ENCODE measurements at places on chromosomes 2 and 18.

DNA sequence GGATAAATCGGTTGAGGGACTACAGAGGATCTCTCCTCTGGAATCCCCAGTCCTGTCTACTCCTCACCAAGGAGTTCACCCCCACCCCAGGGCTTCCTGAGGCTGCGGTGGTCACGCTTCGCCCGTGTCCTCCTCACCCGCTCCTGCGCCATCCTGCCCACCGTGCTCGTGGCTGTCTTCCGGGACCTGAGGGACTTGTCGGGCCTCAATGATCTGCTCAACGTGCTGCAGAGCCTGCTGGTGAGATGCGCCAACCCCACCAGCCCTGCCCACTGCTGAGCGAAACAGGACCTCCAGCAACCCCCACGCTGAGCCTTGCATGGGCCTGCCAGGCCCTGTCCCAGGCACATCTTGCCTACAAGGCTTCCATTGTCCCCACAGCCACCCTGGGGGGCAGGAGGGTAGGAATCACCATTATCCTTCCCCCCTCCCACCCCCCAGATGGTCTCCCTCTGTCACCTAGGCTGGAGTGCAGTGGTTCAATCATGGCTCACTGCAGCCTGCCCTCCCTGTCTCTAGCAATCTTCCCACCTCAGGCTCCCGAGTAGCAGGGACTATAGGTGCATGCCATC, 6.7 kb upstream of the CTDSP1 start:
- no peak for DNase-seq

DNA sequence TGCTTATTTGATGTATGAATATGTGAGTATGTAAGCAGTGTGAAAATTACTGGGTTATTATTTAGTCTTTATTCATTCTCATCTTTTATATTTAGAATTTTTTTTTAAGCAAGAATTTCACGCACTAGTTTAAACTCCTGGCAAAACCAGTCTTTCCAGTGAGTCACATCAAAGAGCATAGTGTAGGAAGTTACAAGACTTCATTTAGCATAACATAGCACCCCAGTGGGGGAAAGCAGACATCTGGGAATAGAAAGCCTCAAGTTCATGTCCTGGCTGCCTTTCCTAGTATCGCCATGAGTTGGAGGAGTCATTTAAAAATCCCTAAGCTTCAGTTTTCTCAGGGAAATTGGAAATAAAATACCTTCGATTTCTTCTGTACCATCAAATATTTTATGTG, 408.3 kb downstream of the NUP35 start:
- DNase-seq, result no peak

GRCh38 chr2:31335921-31336585, 78.5 kb downstream of the XDH start:
- no peak for DNase-seq

- peak; percentile 36 for DNase-seq
Measured at GRCh38 chr2:233989221-233989858, 61.2 kb upstream of the SPP2 start.

DNA sequence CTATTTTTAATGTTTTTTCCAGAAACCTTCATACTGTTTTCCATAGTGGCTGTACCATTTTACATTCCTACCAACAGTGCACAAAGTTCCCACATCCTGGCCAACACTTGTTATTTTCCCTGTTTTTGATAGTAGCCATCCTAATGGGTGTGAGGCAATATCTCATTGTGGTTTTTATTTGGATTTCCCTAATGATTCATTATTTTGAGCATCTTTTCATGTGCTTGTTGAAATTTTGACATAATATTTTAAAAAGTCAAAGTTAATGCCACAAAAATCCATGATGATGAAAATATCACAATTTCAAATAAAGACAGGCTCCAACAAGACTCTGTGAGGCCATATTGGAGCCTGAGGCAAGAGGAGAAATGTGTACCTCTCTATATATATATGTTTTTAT, 50.2 kb downstream of the VWA3B start:
- no peak for DNase-seq

- DNase-seq, result no peak
Measured at GRCh38 chr2:191521608-191522208, 156.2 kb upstream of the NABP1 start.

- DNase-seq, result no peak
Measured at GRCh38 chr2:160613466-160614153, 120.0 kb upstream of the RBMS1 start.

GRCh38 chr2:102027036-102027980, 35.5 kb downstream of the IL1R2 start:
- DNase-seq, result no peak

DNA sequence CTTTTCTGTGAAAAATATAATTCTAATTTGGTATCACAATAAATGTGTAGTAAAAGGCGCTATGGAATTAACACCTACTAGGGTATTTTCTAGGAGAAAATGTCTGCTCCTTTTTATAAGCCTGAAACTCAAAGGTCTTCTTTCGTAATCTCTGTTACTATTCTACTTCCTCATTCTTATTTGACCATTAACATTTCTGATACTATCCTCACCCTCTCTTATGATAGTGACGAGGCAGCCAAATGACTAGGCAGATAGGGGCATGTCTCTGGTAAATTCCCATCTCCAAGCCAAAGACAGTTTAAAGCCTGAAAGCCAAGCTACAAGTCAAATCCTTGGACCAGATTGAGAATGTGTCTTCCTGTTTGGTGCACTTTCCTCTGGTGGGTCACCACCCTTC, 251.7 kb downstream of the LRRTM4 start:
- no peak for DNase-seq

DNA sequence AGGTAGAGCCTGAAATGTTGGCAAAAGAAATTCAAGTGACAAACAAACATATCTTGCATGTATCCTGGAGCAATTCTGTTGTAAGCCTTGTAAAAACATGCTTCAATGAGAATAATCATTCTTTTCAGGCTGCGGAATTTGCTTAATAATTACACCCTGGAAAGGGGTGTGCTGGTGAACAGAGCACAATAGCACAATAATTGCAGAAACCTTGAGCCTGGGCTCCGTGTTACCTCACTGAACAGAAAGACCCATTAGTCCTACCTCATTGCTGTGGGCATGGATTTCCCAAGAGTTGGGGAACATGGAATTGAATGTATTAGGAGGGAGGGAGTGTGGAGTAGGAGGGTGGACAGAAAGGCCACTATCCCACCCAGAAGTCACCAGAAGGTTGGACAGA, 168.0 kb upstream of the ALKAL2 start:
- DNase-seq, result no peak

- no peak for DNase-seq
Measured at GRCh38 chr2:150485871-150486538, 1.5 kb downstream of the RND3 start.

- no peak for DNase-seq
Measured at GRCh38 chr2:131475831-131476230, at the start of gene TUBA3D. Gene TUBA3D, plus strand, starts transcription at chr2:131476119. Its CDS starts 81 bp downstream, at chr2:131476200.

DNA sequence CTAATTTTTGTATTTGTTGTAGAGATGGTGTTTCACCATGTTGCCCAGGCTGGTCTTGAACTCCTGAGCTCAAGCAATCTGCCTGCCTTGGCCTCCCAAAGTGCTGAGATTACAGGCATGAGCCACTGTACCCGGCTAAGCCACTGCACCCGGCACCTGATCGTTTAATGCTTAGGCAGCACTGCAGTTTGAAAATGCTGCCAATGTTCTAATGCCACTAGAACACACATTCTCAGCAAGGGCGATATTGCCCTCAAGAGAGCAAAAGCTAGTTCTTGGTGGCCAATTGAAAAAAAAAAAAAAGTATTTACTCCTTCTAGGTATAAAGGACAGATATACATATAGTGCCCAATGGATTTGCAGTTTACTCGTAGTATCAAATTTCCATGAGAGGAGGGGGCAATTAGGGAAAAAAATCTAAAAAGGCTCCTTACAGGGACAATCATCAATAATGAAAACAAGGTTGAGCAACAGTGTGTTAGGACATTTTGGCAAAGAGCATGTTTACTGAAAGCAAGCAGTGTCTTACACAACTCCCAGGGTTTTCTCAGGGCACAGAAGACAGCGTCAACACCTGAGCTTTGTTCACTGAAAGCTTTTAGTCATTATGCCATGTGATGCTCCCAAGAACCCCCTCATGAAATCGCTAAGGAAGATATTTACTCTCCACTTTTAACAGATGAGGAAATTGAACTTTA, 199.9 kb upstream of the PKDCC start:
- DNase-seq, result no peak

DNA sequence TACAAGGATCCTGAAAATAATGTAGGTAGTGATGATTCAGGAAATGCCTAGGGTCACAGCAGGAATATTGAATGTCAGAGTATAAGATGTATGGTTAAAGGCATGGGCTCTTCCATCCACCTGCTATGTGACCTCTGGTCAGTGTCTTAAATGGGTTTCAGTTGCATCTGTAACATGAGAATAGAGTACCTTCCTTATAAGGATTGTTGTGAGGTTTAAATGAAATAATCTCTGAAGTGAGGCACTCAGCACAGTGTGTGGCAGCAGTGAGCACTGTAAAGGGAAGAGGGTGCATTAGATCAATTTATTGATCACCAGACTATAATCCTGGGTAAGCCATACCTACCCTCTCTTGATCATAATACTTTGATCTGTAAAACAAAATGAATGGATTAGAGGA, 319.1 kb downstream of the SLC4A3 start:
- DNase-seq, result no peak

- DNase-seq, result no peak
Measured at GRCh38 chr2:110931648-110932047, 189.1 kb upstream of the BCL2L11 start.

DNA sequence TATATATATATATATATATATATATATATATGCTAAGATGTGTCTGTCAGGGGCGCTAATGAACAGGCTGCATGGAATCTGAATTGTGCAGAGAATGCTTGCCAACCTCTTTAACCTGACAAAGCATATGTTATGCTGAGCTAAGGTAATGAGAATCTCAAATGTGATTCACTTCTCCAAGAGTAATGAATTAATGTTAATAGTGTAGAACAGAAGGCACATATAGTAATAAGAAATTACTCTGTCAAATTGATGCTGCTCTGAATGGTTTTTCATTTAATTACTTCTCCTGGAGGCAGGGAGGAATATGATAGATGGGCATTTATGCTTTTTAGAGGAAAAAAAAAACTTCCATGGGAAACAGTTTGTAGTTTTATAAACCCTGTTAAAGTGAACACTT, 35.4 kb downstream of the COX7A2L start:
- no peak for DNase-seq

- peak; percentile 44 for DNase-seq
Measured at GRCh38 chr2:46171411-46171953, 125.7 kb upstream of the EPAS1 start.

GRCh38 chr2:141207036-141207385, 923.8 kb downstream of the LRP1B start:
- no peak for DNase-seq

DNA sequence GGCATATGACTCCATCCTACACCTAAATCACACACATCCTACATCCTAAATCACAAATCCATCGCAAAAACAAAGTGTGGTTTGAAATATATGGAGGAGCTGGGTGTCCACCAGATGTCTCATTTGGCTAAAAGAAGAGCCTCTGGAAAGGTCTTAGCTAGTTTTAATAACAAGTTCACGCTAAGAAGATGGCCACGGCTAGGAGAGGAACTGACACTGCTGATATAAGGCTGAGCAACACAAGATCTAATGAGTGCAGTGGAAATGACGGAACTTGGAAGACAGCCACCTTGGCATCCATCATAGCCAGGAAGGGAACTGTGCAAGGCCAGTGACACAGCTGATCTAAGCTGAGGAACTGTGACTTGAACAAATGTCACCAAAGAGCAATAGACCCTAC, 60.0 kb upstream of the AGAP1 start:
- no peak for DNase-seq

DNA sequence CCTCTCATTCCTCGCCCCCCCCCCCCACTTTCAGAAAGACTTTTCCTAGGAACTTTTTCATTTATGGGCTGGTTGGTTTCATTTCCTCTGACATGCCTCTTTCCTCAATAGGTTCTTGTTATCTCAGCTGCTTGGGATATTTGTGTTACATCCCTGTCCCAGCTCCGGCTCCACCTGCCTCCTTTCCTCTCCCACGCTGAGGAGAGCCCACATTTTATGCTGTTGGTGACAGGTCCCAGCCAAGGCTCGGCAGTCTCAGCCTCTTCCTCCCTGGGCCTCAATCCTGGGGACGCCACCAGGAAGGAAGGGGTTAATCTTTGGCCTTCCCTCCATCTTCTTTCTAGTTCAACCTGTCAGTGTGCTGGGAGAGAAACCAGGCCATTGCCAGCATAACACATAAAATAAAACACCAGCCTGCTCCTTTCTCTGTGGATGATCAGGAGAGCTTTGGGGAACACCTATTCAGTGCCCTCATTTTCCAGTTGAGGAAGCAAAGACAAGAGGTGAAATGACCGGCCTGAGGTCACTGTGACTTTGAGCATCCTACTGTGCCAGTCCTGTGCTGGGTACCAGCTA, 216.9 kb upstream of the TNP1 start:
- no peak for DNase-seq

DNA sequence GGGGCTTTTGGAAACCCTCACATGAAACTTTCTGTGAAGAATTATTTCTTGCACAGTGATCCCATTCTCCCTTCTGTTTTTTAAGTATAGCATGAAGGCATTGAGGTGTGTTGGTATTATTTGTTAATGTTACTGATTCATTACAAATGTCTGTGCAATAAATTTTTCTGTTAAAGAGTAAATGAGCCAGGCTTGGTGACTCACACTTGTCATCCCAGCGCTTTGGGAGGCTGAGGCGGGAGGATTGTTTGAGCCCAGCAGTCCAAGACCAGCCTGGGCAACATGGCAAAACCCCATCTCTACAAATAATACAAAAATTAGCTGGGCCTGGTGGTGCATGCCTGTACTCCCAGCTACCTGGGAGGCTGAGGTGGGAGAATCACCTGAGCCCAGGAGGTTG, 87.8 kb downstream of the KCTD18 start:
- no peak for DNase-seq

- no peak for DNase-seq
Measured at GRCh38 chr2:162126111-162126519, 25.9 kb downstream of the GCG start.

- no peak for DNase-seq
Measured at GRCh38 chr18:76457475-76457874, 37.6 kb downstream of the ZNF516 start.

- DNase-seq, result no peak
Measured at GRCh38 chr18:48902023-48902855, 48.5 kb downstream of the SMAD7 start.

DNA sequence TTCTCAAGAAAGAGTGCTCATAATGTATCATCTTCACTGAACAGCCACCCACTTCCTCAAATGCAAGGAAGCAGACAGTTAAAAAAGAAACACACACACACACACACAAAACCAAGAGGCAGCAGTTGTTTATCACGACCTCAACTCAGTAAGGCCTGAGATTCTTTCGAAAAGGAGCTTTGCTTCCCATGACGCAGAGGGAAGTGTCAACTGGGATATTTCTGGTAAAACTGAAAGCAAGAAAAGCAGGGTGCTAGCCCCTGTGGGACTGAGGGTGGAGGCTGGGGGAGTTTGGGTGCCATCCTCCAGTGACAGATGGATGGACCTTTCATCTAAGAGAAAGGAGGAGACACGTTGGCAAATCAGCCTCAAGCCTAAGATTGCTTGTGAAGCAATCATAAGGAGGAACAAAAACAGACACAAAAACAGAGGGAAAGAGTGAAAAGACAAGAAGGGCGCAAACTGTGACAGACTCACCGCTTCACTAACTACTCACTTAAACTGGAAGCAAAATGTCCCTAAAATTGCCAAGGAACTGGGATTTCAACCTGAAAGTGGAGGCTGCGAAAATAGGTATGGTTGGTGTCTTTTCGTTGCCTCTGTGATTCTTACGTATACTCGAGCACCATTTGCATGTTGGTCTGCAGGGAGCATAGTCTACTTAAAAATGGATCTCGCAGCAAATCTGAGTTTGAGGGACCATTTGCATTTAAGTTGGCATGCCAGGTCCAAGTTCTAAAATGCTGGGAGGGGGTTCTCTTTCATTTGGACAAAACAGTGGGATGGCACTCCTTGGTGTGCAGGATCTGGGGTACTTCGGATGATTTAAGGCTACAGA, at the start of gene ARHGAP25:
TSS of gene ARHGAP25 (plus strand) at position 124 of the 838 bp plus-strand sequence. CDS start at position 513, 389 bp downstream.
- no peak for DNase-seq

Measured in NCI-H187 (cell line).